Fibroblast of pulmonary artery (primary cell): ENCODE measurements at places on chromosomes 13 and 19.
A peak's percentile ranks its signal among the peaks of the same experiment; 100 is the strongest.

- peak; percentile 53 for DNase-seq
These were observed 2.1 kb upstream of the PCDH8 start for GRCh38 chr13:52850396-52851136.

GRCh38 chr19:2997720-2998119 lies 20.4 kb downstream of the TLE6 start:
- no peak for DNase-seq

- DNase-seq = no peak
These were observed 13.1 kb upstream of the MZF1 start for GRCh38 chr19:58586133-58586765.

GRCh38 chr19:32178401-32178800 lies 167.0 kb upstream of the ZNF507 start:
- DNase-seq = no peak

DNA sequence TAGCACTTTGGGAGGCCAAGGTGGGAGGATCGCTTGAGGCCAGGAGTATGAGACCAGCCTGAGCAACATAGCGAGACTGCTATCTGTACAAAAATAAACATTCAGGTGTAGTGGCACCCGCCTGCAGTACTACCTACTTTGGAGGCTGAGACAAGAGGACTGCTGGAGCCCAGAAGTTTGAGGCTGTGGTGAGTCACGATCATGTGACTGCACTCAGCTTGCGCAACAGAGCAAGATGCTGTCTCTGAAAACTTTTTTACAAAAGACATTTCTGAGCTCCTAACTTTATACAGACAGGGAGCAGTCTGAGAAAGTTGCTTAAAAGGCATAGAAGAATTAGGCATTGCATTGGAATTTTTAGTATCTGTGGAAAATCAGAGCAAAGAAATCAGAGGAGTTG lies 10.4 kb upstream of the TBC1D4 start:
- DNase-seq = no peak

DNA sequence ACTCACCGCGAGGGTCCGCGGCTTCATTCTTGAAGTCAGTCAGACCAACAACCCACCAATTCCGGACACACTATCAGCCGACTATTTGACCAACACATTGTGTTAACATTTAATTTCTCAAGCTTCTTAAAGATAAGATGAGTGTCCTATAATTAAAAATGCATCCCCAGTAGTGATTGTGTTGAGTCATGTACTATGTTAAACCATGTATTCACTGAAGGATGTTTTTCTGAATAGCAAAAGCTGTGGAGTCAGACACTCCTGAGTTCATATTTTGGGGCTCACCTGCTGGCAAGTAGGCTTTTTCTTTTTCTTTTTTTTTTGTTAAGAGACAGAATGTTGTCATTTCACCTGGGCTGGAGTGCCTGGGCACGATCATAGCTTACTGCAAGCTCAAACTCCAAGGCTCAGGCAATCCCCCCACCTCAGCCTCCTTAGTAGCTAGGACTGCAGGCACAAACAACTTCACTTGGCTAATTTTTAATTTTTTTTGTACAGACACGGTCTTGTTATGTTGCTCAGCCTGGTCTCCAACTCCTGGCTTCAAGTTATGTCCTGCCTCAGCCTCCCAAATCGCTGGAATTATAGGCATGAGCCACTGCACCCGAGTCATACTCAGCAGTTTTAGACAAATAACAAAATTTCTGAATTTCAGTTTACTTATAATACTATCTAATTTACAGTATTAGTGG lies 606.9 kb downstream of the PCDH9 start:
- DNase-seq = no peak

DNA sequence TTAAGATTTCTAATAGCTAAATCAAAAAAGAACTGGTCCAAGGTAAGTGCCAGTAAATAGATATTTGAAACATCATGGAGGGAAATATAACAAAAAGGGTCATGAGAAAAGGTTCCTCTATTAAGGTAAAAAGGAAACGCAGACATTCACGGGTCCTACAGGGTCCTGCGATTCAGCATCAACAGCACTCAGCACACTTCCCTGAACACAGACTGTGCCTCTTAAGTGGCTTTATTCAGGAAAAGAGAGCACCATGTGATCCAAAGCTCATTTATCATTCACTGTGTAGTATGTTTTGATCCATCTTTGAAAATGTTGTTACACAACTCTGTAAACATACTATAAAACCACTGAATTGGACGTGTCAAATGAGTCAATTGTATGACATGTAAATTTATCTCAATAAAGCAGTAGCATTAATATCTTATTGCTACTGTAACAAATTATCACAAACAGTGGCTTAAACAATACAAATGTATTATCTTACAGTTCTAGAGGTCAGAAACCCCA lies 33.7 kb downstream of the CRYL1 start:
- DNase-seq = no peak

DNA sequence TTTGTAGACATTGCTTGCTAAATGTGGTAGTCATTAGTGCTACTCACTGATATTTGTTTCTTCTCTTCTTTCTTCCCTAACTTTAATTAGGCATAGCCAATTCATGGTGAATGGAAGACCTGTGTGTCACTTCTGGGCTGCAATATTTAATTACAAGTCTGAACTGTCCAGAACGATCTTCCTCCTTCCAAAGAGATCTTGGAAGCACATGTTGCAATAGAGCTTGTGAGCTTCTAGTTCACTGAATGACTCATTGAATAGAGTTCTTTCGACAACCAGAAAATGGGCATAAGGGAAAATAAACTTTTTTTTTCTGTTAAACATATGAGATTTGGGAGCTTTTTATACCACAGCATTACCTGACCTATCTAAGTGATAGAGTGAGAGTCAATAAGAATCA lies 1264.6 kb downstream of the PCDH9 start:
- DNase-seq = peak; percentile 44

GRCh38 chr19:4264812-4265211 lies 14.3 kb upstream of the SHD start:
- DNase-seq = no peak

GRCh38 chr19:42397263-42398166 lies 7.4 kb upstream of the CNFN start:
- no peak for DNase-seq

- DNase-seq = peak; percentile 60
These were observed 5.1 kb upstream of the SPACA6 start for GRCh38 chr19:51687791-51688670.

DNA sequence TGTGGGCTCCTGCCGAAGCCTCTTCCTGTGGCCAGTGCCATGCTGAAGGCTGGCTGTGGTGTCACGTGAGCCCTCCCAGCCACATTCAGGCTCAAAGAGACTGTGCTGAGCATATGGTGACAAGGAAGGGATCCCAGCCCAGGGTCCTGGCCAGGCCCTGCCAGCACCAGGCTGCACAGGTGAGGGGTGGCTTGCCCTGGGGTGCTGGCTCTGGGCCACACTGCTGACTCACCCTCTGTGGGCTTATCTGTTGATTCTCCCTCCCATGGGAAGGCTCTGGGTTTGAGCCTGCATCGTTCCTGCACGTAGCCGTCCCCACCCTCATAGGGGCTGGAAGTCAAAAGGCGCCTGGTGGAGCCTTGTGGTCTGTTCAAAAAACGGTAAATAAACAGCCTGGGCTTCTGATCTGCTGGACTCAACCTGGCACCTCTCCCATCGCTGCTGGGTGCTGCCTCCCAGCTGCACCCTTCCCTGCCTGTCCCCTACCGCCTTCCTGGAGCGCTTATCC lies 31.1 kb downstream of the DNM2 start:
- peak; percentile 44 for DNase-seq

DNA sequence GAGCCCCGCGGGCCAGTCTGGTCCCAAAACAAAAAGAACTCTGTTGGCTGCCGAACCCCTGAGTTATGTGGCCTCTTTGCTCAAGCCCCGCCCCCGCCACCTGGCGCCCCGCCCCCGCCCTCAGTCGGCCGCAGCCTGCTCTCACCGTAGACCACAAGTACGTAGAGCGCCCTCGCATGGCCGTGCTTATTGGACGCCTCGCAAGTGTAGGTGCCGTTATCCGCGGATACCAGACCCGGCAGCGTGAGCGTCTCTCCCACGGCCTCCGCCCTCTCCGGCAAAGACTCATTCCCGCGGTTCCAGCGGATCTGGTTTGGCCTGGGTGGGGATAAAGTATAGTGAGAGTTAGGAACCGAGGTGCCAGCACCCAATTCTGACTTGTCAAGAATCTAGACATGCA lies 5.5 kb upstream of the ZNF428 start:
- DNase-seq = peak; percentile 56

DNA sequence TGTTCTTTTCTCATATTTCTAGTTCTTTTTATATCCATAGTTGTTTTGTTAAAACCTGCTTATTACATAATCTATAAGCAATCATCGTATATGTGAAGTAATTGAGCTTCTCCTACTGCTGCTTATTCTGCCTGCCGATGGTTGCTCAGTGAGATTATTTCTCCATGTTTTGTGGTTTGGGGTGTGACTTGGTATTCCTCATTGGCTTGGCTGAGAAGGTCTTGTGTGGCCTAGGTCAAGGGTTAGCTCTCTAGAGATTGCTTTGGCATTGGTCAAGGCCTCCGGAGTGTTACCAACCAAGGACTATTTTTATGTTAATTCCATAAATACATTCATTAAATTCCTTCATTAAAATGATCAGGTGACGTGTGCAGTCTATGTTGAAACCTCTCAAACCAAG lies 302.8 kb downstream of the MYO16 start:
- DNase-seq = no peak

DNA sequence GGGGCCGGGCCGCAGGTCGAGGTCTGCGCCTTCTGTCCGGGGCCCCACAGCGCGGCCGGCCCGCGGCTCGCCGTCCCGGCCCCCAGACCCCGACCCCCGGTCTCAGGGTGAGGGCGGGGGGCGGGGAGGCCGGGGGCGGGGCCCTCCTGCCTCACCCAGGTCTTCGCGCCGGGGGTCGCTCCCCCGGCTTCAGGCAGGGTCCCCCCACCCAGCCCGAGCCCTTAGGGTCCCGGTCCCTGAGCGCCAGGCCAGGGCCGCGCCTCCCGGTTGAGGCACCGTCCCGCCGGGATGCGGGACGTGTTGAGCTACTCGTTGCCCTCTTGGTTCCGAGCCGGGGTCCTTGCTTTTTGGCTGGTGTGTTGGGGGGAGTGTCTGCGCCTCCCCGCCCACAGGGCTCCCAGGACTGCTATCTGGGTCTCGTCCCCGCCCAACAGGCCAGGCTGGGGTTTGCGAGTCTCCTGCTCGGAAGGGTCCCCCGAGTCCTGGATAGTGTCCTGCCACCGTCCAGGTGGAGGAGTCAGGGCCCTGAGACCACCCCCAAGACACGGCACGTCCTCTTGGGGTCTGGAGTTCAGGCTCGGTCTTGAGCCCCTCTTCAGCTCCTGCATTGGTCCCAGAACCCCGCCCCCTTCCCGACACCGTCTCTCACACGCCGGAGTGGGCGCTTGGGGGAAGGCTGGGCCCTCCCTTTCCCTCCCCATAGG lies 452 bp downstream of the PIAS4 start:
- no peak for DNase-seq

GRCh38 chr19:18364826-18365528 lies 21.0 kb upstream of the GDF15 start:
- peak; percentile 100 for DNase-seq

DNA sequence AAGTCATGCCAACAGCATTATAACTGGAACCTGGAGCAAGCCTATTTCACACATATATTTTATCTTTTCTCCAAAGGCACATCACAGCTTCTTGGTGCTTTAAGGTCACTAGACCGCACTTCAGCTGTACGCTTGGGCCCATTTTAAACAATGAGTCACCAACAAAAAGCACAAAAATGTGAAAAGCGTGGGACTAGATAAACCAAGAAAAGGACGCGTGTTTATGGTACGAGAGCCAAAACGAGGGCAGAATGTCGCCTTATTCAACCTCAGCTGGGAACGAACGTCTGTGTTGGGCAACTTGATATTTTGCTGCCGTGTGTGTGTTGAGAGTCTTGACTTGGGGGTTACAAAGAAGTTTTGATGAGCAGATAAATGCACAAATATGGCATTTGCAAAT lies 9.2 kb upstream of the EHD2 start:
- peak; percentile 61 for DNase-seq

DNA sequence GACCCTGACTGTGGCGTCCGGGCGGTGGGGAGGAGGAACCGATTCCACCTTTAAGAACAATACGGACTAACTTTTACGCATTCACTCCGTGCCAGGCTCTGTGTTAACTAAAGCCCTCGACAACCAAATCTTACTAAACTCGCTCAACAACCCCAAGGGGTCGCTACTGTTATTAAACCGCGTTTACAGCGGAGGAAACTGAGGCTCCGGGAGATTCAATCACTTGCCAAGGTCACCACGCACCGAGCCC lies 1.2 kb downstream of the SAMD1 start:
- DNase-seq = peak; percentile 43

GRCh38 chr19:48997972-48998371 lies 4.3 kb downstream of the RUVBL2 start:
- peak; percentile 63 for DNase-seq

DNA sequence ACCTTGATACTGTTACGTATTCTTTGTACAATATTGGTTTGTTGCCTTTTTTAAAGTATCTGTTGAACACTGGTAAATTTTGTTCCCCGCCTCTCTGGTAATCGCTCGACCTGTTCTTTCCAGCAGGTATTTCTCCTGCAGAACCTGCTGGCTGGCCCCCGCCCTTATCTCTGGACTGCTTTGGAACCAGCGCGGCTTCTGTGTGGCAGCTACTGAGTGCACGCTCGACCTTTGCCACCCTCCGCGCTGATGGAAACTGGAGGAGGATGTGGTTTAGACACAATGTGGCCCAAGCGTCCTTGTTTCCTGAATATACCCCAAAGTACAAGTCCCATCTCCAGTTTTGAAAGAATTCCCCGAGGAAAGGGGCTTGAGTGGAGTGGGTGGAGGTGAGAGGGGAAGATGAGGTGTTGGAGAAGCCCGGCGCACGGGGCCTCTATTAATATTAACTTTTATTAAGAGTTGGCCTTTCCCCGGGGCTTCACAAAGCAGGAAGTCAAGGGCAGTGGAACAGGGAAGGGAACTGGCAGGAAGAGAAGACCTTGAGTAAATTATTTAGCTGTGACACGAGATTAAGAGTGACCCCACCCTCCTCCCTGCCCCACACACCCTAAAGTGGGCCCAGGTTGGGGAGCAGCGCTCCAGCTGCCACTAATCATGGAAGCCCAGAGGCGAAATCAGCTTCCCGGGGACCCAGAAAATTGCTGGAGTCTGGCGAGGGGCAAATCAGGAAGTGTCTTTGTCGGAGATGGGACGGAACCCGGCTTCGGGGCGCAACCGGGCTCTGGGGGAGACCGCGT lies 16.0 kb downstream of the CDX2 start:
- DNase-seq = no peak

DNA sequence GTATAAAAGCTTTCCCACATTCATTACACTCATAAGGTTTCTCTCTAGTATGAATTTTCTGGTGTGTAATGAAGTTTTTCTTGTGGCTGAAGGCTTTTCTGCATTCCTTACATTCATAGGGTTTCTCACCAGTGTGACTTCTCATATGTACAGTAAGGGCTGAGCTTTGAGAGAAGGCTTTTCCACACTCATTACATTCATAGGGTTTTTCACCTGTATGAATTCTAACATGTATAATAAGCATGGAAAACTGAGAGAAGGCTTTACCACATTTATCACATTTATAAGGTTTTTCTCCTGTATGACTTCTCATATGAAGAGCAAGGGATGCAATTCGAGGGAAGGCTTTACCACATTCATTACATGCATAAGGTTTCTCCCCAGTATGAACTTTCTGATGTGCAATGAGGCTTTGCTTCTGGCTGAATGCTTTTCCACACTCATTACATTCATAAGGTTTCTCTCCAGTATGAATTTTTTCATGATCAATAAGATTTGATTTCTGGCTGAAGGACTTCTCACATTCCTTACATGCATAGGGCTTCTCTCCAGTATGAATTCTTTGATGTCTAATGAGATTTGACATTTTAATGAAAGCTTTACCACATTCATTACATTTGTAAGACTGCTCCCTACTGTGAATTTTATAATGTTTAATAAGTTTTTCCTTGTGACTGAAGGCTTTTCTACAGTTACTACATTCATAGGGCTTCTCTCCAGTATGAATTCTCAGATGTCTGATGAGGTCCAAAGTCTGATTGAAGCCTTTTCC lies 42.6 kb downstream of the ZNF527 start:
- peak; percentile 10 for DNase-seq
